Psoas muscle (tissue), 8 donors: ENCODE measurements at places on chromosomes 16 and 17. TPM values are rescaled to one million over a fixed set of nuclear protein-coding genes. Genes with fewer than 3 reads are reported as not detected.

Gene MT1M
- 1.4 TPM for total RNA-seq

Gene CDRT15L2
- not detected for total RNA-seq

Gene SLC16A6
- total RNA-seq: 7.7 TPM

Gene SLC47A1
- total RNA-seq: 29.6 TPM

Gene CSH1
- total RNA-seq: not detected

Gene PRSS36
- total RNA-seq: 0.47 TPM

Gene MMP28
- total RNA-seq: 5.5 TPM

Gene ALOX12
- not detected for total RNA-seq

Gene KCNG4
- not detected for total RNA-seq

Gene CES4A
- total RNA-seq: 13.9 TPM

Gene RAPGEFL1
- 5.7 TPM for total RNA-seq

Gene SLC52A1
- total RNA-seq: not detected

Gene LRRC36
- total RNA-seq: not detected

Gene KDM6B
- 26.0 TPM for total RNA-seq

Gene PDF
- 16.4 TPM for total RNA-seq

Gene DBNDD1
- total RNA-seq: 21.0 TPM

Gene IGSF6
- total RNA-seq: 1.4 TPM

Gene ITGAX
- 2.6 TPM for total RNA-seq

Gene CHD9
- 36.4 TPM for total RNA-seq

Gene CFAP20
- total RNA-seq: 5.6 TPM

Gene HBQ1
- total RNA-seq: 0.58 TPM

Gene TBC1D3B
- 1.3 TPM for total RNA-seq

Gene CHRNE
- total RNA-seq: 0.19 TPM

Gene SLC6A4
- not detected for total RNA-seq

Gene RAMP2
- total RNA-seq: 39.8 TPM

Gene KRT9
- not detected for total RNA-seq

Gene TMEM101
- total RNA-seq: 20.2 TPM

Gene ANTKMT
- 30.9 TPM for total RNA-seq

Gene CX3CL1
- total RNA-seq: 7.3 TPM

Gene CLEC18A
- not detected for total RNA-seq

Gene LRRC37A
- 0.17 TPM for total RNA-seq

Gene USP43
- 0.06 TPM for total RNA-seq

Gene ADAD2
- not detected for total RNA-seq

Gene OR1D2
- total RNA-seq: not detected

Gene SLC12A4
- total RNA-seq: 31.9 TPM

Gene FNDC8
- not detected for total RNA-seq

Gene OR3A3
- not detected for total RNA-seq

Gene CHAD
- not detected for total RNA-seq

Gene GAS7
- 8.3 TPM for total RNA-seq

Gene FZD2
- total RNA-seq: 0.32 TPM

Gene NHERF1
- 3.9 TPM for total RNA-seq

Gene LGALS9B
- total RNA-seq: not detected

Gene SOX15
- 0.34 TPM for total RNA-seq
